RWPE1 (cell line): ENCODE measurements at places on chromosomes 12 and 14.

GRCh38 chr14:68785534-68786490, 7.1 kb downstream of the ZFP36L1 start:
- peak; percentile 72 for DNase-seq

- DNase-seq: no peak
Observed at GRCh38 chr14:56159066-56159465, 40.9 kb downstream of the PELI2 start.

- no peak for DNase-seq
Observed at GRCh38 chr14:99221445-99221844, 50.6 kb downstream of the BCL11B start.

GRCh38 chr14:77830692-77831091, 30.8 kb downstream of the ADCK1 start:
- DNase-seq: peak; percentile 57

GRCh38 chr12:9319044-9319841, 111.0 kb upstream of the PZP start:
- no peak for DNase-seq

DNA sequence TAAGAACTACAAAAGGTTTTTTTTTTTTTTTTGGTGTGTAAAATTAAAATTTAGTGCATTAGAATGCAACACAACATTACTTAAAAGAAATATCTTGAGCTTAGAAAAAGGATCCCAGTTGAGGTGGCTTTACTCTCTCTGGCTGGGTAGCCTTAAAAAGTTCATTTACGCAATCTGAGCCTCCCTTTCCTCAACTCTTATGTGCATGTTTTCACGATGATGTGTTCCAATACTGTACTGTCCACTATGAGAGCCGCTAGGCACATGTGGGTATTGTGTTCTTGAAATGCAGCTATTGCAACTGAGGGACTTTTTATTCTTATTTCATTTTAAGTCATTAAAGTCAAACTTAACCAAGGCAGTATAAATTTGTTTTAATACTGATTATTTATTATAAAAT, 460.9 kb upstream of the SYT1 start:
- DNase-seq: no peak

DNA sequence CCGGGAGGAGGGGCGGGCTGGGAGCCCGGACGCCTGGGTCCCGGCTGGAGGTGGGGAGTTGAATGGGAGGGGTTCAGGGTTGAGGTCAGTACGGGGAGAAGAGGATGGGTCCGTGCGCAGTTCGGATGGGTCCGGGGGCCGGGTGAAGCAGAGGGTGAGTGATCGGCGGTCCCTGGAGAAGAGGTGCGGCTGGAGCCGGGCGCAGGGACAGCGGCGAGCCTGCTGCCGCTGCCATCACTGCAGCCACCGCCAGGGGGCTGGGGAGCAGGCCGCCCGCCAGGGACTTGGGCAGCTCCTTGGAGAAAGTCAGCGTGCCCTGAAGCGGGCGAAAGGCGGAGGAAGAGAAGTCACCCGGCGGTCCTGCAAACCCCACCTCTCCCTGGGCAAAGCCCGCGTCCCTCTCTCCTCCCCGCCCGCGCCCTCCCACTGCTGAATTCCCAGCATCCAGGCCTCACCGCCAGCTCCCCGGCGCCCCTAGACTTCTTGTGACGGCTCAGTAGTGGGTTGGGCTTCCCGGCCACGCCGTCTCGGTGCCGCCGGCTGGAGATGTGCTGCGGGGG, 6.0 kb upstream of the GPR84 start:
- DNase-seq: peak; percentile 59

GRCh38 chr12:321606-322326, 59.1 kb upstream of the SLC6A13 start:
- peak; percentile 12 for DNase-seq

GRCh38 chr14:65304239-65304638, 108.3 kb upstream of the FUT8 start:
- no peak for DNase-seq

DNA sequence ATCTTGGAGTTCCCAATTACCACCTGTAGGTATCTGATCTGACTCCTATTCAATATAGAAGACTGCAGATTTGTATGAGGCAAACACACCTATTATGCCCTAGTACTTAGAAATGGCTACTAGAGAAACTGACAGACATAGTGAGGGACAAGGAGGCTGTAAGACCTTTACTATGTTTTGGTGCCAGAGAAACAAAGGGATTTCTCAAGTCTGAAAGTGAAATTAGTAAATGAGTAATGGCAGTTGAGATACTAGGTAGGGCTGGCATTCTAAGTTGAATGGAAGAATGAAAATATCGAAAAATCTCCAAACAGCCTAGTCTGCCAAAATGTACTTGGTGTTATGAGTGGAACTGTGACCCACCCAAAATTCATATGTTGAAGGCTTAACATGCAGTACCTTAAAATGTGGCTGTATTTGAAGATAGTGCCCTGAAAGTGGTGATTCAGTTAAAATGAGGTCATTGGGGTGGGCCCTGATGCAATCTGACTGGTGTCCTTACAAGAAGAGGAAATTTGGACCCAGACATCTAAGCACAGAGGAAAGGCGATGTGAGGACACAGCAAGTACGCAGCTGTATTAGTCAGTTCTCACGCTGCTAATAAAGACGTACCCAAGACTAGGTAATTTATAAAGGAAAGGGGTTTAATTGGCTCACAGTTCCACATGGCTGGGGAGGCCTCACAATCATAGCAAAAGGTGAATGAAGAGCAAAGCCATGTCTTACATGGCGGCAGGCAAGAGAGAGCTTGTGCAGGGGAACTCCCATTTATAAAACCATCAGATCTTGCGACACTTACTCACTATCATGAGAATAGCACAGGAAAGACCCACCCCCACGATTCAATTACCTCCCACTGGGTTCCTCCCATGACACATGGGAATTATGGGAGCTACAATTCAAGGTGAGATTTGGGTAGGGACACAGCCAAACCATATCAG, 127.0 kb downstream of the APAF1 start:
- no peak for DNase-seq

- peak; percentile 77 for DNase-seq
Observed at GRCh38 chr14:100375266-100375962, 52.3 kb downstream of the SLC25A47 start.

GRCh38 chr14:101825797-101826196, 64.3 kb downstream of the PPP2R5C start:
- DNase-seq: no peak

GRCh38 chr14:98167275-98167674, 1104.7 kb downstream of the BCL11B start:
- DNase-seq: no peak

DNA sequence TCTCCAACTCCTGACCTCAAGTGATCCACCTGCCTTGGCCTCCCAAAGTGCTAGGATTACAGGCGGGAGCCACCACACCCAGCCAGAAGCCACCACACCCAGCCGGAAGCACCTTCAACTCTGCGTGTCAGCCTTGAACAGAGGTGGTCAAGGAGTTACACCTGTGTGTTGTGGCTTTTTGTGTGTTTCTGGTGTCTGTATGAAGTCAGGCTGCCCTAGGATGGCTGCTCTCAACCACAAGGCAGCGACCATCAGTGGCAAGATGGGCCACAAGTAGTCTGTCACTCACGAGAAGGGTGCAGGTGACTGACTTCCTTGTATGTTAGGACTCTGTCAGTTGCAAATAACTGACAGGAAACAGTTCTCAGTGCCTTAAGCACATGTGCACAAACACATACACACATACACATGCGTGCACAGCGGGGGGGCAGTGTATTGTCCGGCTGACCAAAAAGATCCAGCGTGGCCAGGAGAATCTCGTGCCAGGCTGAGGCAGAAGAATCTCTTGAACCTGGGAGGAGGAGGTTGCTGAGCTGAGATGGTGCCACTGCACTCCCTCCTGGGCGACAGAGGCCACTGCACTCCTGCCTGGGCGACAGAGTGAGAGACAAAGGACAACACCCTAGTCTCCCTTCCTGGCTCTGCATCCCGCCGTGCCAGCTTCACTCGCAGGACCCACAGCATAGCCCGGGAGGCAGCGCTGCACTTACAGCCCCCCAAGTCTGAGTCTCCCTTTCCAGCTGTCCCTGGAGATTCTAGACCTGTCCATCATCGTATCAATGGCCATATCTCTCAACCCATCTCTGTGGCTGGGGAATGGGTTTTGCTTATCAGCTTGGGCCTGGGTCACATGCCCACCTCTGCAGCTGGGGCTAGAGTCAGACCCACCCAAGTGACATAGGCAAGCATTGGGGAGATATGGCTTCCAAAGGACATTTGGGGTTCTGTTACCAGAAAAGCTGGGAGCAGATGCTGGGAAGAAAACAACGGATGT, 13.7 kb downstream of the P2RX4 start:
- DNase-seq: no peak

DNA sequence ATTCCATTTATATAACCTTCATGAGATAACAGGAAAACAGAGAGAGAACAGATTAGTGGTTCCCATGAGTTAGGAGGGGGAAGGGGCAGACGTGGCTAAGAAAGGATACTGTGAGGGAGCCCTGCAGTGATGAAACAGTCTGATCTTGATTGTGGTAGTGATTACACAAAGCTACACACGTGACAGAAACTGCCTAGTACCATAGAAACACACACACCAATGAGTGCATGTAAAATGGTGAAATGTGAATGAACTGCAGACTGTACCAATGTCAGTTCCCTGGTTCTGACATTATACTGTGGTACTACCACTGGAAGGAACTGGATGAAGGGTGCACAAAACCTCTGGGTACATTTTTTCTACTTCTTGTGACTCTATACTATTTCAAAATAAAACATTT, 36.9 kb downstream of the NRDE2 start:
- DNase-seq: no peak

- DNase-seq: no peak
Observed at GRCh38 chr12:13839365-13840336, 141.8 kb downstream of the GRIN2B start.
